ENCODE measurements at places on chromosomes 5 and 9.

DNA sequence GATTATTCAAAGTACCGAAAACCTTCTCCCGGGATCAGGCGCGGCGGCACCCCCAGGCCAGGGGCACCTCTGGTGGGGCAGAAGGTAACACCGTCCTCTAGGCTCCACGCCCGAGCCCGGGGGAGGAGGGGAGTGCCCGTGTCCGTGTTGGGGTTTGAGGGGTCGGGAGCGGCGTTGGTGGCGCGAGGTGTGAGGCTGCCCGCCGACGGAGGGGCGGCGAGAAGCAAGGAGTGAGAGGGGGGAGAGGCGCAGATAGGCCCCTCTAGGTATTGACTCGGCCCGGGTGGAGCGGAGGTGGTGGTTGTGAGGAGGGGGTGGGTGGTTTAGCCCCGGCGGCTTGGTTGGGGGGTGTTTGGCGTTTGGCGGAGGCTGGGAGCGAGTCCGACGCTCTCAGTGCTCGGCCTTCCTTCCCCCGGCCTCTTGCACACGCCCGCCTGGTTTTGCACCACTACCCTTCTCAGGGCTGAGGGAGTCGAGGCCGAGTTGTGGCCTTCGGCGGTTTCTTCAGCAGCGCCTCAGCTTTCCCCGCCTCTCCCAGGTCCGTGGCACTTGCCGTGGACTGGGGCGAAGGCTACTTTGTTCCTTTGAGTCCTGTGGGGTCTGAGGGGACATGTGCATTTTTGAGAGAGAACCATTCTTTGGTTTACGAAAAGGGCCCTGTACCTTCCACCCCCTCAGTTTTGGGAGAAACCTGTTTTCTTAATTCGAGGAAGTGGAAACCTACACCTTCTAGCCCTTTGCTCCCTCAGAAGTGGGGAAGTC is 450 bp downstream of the GPBP1 start:
- no peak for DNase-seq

DNA sequence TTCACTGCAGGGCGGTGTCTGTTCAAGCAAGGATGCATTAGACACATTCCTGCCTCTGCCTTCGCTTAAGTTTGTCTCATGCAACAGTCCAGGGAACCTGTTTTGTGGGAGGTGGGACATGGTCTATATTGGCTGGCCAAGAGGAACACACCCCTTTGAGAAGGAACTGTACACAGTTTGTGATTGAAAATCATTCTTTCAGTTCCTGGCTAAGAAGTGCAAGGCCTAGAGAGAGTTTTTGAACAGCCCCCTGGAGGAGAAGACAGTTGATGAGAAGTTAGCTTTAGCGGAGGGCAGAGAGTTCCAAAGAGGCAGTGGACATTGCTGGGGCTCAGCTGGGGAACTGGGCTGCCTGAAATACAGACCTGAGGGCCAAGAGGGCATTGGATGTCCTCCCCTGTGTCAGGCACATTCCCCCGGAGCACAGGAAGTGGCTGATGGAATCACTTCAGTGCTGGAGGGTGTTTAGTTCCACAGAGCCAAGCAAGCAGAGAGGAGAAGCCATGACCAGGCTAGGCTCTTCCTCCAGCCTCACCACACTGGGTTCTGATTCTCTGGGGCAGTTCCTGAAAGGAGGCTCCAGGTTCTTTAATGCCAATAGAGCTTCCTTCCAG is 66.6 kb downstream of the RGS3 start:
- DNase-seq = no peak

GRCh38 chr5:121497176-121497575 is 354.5 kb upstream of the FTMT start:
- DNase-seq = no peak

GRCh38 chr9:17068671-17069070 is 66.2 kb upstream of the CNTLN start:
- no peak for DNase-seq

DNA sequence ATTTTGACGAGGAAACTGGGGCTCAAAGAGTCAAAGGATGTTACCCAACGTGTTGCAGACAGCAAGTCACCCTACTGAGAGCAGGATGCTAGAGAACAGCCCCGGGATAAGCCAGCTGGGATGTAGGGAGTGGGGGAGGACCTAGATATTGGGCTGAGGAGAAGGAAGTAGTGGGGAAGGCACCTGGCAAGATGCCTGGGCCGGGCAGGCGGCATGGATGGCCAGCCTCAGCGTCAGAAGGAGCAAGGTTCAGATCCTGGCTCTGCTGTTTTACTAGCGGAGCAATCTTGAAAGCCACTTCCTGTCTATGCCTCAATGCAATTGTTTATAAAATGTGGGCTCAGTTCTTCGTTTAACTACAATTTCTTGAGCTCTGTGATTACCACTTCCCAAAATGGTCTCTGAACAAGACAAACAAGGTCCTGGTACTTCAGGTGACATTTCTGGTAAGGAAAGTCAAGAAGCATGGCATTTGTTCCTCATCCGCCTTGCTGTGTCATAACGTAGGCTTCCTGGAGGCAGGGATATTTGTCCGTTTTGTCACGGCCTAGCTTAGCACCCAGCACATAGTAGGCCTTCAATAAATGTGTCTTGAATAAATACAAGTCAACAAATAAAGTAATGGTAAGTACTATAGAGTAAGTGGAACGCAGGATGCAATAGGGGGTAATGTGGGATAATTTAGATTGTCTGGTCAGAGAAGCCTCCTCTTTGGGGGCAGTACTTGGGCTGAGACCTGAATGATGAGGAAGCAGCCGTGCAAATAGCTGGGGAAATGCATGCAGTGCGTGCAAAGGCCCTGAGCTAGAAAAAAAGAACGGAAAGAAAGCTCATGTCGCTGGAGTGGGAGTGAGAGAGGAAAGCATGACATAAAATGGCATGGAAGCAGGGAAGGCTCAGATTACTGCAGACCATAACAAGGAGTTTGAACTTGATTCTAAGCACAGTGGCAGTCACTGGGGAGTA is 70.5 kb downstream of the SMIM23 start:
- DNase-seq = peak; percentile 79

DNA sequence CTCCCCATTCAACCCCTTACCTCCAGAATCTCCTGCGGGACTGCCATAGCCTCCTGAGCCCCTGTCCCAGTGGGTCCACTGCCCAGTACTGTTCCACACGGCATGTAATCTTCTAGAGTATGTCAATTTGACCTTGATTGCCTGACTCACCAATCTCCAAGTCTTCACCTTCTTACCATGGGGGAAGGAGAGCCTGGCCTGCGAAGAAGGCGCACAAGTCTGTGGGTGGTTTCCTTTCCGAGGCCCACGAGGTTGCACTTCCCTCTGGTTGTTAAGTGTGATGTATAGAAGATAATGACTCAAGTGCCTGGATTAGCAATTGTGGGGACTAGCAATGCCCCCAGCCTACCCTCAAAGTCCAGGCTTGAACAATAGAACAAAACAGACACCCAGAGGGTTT is 8.1 kb upstream of the TENT4A start:
- peak; percentile 74 for DNase-seq

DNA sequence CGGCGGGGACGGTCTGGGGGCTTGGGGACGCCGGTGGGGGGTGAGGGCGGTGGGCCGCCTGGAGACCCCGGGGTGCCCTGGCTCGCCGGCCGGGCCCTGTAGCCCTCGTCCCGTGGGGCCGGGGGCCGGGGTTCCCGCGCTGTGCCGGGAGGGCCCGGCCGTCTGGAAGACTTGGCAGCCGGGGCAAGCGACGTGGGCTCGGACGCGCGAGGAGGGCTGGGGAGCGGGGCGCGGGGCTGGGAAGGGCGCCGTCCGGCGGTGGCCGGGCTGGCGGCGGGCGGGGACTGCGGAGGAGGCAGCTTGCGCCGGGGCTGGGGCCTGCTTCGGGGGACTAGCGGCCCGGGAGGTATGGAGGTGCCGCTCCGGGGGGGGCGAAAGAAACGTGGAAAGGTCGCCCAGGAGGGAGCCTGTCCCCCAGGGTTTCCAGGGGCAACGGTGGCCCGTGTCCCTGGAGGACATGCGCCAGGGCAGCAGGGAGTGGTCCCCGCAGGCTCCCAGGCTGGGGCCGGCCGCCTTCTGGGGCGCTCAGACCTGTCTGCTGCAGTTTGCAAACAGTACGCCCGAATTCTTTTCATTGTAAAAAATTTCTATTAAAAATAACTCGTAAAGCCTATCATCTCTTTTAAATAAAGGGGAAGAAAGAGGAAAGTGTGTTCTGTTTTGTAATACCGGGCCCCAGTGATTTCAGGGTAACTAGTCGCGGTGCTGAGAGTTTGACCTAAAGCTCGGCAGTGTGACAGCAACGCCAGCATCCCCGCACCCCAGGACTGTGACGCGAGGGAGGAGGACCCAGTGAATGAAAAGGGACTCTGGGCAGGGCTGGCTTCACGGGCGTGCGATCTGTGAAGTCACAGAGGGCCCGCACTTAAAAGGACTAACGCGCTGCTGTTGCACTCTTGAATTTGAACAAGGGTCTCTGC is 752 bp upstream of the ANKH start:
- DNase-seq = no peak

- no peak for DNase-seq
These were observed 79.8 kb downstream of the TNC start for GRCh38 chr9:115038178-115038577.

DNA sequence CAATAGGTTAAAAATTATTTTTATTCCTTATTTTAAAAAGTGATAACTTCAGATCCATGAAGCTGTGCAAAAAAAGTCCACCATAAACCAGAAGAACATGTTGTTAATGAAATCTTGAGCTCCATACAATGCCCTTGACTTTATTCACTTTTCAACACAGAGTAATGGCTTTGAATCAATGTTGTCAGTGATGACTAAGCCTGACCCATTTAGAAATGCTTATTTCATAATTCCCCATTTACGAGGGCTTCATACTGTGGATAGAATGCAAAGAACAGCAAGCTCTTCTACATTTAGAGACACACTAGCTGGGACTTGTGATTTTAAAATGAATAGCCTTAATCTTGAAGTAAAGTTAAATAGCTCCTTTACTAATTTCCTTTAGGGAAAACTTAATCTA is 25.7 kb upstream of the IL9 start:
- DNase-seq = no peak

GRCh38 chr9:130104491-130105193 is 50.9 kb downstream of the GPR107 start:
- no peak for DNase-seq

- no peak for DNase-seq
These were observed 73.8 kb upstream of the SLIT3 start for GRCh38 chr5:169374761-169375160.

GRCh38 chr9:1745980-1746379 is 269.2 kb upstream of the SMARCA2 start:
- DNase-seq = no peak

DNA sequence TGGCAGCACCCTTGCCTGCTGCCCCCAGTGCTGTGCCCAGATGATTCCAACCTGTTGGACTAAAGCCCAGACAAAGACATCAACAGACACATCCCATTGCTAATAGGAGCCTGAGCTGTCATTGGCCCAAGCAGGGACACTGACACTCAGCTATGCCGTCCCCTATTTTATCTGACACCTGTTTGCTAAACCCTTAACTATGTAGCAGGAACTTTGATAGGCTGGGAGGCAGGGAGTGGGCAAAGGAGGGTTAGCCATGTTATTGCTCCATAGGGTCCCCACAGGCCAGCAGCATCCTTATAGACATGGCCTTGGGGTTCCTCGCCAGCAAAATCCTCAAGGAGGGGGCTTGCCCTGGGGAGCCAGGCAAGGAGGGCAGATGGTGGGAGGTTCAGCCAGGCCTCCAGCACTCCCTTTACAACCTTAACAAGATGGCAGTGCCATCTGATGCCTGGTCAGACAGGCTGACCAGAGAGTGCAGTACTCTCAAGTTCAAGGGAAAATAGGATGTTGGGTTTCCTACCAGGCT is 50.4 kb upstream of the CDKN2AIPNL start:
- DNase-seq = no peak

GRCh38 chr5:91187032-91187431 is 196.1 kb downstream of the ARRDC3 start:
- DNase-seq = no peak

GRCh38 chr5:135600152-135600570 is 21.4 kb upstream of the CXCL14 start:
- peak; percentile 34 for DNase-seq

- DNase-seq = no peak
These were observed 13.5 kb downstream of the ABCA1 start for GRCh38 chr9:104914466-104914865.

DNA sequence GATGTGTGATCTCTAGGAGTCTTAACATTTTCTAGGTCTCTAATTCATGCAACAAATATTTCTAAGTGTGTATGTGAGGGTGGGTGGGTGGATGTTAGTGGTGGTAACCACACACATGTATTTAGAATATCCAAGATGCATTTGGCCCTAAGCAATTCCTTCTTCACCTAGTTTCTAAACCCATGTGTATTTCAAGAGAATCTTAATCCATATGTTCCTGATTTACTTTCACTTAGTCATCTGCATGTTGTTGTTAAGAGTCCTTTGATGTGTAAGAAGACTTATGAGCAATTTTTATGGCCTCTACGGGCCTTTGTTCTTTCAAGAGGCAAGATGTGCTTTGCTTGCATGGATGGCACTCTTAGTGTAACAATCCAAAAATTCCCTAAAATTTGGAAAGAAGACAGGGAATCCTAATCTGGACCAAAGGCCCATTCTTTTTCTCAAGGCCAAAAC is 282.6 kb downstream of the SPATA31D1 start:
- DNase-seq = no peak

DNA sequence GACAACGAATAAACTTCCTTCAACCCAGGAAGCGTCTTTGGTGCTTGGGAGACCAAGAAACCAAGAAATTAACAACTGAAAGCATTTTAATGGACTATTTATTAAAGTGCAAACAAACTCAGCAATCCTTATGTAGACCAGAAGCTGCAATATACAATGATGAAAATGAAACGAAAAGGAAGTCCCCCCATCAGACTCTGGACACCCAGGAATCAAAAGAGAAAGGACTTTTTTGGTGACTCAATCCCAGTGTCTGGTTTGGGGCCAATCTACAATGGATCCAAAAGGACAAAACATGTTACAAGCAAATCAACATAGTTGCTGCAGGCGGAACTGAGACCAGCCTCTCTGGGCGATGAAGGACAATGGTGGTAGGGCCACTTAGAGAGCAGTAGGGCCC is 39.5 kb downstream of the C9orf152 start:
- DNase-seq = no peak

DNA sequence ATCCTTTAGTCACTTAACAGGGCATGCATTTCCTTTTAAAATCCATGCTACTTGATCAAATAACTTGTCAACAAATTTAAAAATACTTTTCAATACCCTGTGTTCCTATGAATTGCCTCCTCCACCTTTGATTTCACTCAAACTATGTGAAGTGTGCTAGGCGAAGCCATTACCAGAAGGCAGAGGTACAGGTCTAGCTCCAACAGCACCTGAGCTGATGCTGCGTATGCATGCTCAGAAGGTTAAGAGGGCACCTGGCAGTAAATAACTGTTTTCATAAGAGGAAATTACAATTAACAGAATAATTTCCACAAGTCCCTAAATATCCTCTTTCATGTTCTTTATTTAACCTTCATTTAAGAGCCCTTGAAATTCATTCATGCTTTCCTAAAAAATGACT is 251.8 kb downstream of the EFNA5 start:
- no peak for DNase-seq

DNA sequence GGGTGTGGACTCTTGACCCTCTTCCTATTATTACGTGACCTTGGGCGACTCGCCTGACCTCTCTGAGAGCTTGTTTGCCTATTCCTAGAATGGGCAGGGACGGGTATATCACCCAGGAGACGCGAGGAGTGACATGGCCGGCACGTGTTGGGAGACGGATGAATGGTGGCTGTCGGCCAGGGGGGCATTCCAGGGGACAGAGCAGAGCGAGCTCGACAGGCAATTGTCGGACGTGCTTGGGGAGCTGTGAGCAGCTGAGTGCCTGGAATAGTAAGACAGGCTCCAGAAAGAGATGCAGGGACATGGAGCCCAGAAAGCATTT is 29.3 kb upstream of the UNC5A start:
- peak; percentile 84 for DNase-seq
